ENCODE measurements at places on chromosomes 3 and 15. TPM values are rescaled to one million over a fixed set of nuclear protein-coding genes. Genes with fewer than 3 reads are reported as not detected.
A peak's percentile ranks its signal among the peaks of the same experiment; 100 is the strongest.

DNA sequence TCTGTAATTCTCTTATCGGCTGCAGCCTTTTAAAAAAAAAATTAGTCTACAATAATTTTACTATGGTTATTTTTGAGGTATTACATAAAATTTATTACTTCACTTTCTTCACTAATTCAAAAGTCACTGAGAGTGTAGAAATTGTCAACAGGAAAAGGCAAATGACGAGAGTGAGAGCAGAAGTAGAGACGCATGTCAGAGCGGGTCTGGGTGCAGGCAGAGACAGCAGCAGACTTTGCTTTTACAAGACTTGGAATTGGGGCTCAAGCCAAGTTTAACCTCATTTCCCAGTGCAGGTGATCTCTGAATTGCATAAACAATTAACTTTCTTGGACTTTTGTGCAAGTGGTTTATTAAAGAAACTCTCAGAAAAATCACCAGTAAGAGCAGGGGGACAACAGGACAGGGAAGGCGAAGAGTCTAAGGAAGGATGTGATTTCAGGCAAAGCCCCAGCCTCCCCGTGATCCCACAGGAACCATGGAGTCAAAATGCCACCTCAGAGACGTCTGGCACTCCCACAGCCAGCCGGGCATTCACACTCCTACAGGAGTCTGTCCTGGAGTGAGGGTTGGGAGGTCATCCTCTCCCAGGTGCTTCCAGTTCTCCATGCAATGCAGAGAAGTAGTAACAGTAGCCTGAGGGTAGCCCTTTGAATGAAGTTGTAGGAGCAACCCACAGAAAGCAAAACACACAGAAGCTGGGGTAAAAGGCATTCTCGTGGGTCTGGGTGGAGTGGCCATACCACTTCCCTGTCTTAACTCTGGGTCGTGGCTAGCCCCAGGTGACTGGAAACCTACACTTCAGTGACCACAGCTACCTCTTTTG lies 274.0 kb upstream of the TGFBR2 start:
- no peaks in the 10 kb centered on the region for H3K27me3 ChIP-seq
- H3K27ac ChIP-seq, result no peak overlapping the region
- H3K36me3 ChIP-seq, result no peaks in the 10 kb centered on the region
- H3K4me3 ChIP-seq, result no peak overlapping the region
- H3K4me1 ChIP-seq, result peaks cover 43% of the 10 kb centered on the region
- no peak for DNase-seq

- DNase-seq, result no peak
- no peak overlapping the region for H3K4me3 ChIP-seq
- no peaks in the 10 kb centered on the region for H3K4me1 ChIP-seq
- no peak overlapping the region for H3K27ac ChIP-seq
- H3K27me3 ChIP-seq, result no peaks in the 10 kb centered on the region
Measured at GRCh38 chr3:109177908-109178307, 41.4 kb downstream of the C3orf85 start.

GRCh38 chr3:53773611-53774368 lies 72.4 kb downstream of the CHDH start:
- H3K27ac ChIP-seq, result peak overlapping the region; percentile 60
- peaks cover 37% of the 10 kb centered on the region for H3K4me1 ChIP-seq
- H3K27me3 ChIP-seq, result no peaks in the 10 kb centered on the region
- peak; percentile 95 for DNase-seq
- H3K36me3 ChIP-seq, result no peaks in the 10 kb centered on the region
- H3K4me3 ChIP-seq, result no peak overlapping the region

DNA sequence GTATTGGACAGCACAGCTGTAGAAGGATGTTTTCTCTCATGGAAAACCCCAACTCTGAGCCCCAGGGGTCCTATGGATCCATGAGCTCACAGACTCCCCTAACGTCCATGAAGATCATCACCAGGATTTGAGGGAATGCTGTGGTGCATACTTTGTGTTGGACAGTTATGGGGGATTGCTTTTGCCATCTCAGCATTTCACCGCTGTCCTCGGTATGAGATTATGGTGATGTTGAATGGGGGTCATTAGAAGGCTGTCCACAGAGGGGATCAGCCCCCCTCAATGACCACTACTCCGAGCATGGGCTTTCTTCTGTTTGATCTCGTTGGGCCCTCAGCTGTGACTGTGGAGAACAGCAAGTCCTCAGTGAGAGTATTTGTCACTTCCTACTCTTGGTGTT lies 255.2 kb upstream of the CTDSPL start:
- H3K4me1 ChIP-seq, result no peaks in the 10 kb centered on the region
- H3K27ac ChIP-seq, result no peak overlapping the region
- no peak overlapping the region for H3K4me3 ChIP-seq
- H3K36me3 ChIP-seq, result no peaks in the 10 kb centered on the region
- no peaks in the 10 kb centered on the region for H3K27me3 ChIP-seq

GRCh38 chr3:41175365-41175764 lies 23.9 kb upstream of the CTNNB1 start:
- no peaks in the 10 kb centered on the region for H3K4me1 ChIP-seq
- DNase-seq, result peak; percentile 11
- H3K27me3 ChIP-seq, result peaks cover 24% of the 10 kb centered on the region

DNA sequence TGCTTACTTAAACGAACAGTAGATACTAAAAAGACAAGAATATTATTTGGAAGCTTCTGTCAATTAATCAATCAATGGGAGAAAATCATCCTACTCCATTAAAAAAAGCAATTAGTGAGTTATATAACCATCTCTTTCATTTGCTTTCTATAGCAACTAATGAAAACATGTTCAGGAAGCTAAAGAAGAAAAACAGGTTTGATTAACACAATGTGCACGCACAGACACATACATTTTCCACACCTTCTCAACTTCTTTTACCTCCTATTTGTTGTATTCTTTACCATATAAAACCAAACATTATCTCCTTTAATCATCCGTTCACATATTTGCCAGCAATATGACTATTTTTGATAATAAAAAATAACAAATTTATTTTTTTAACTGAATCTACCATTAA lies 111.3 kb downstream of the GBE1 start:
- no peaks in the 10 kb centered on the region for H3K27me3 ChIP-seq
- no peaks in the 10 kb centered on the region for H3K4me1 ChIP-seq
- H3K27ac ChIP-seq, result no peak overlapping the region
- H3K4me3 ChIP-seq, result no peak overlapping the region
- no peak for DNase-seq

GRCh38 chr3:50671331-50671730 lies 3.4 kb upstream of the DOCK3 start:
- H3K27me3 ChIP-seq, result peaks cover 22% of the 10 kb centered on the region
- peaks cover 25% of the 10 kb centered on the region for H3K4me1 ChIP-seq
- no peak overlapping the region for H3K4me3 ChIP-seq
- H3K27ac ChIP-seq, result peak overlapping the region; percentile 34

- H3K4me1 ChIP-seq, result no peaks in the 10 kb centered on the region
- no peak overlapping the region for H3K27ac ChIP-seq
- peaks cover 46% of the 10 kb centered on the region for H3K27me3 ChIP-seq
- no peak overlapping the region for H3K4me3 ChIP-seq
Measured at GRCh38 chr3:42247576-42248027, 18.4 kb downstream of the CCK start.

DNA sequence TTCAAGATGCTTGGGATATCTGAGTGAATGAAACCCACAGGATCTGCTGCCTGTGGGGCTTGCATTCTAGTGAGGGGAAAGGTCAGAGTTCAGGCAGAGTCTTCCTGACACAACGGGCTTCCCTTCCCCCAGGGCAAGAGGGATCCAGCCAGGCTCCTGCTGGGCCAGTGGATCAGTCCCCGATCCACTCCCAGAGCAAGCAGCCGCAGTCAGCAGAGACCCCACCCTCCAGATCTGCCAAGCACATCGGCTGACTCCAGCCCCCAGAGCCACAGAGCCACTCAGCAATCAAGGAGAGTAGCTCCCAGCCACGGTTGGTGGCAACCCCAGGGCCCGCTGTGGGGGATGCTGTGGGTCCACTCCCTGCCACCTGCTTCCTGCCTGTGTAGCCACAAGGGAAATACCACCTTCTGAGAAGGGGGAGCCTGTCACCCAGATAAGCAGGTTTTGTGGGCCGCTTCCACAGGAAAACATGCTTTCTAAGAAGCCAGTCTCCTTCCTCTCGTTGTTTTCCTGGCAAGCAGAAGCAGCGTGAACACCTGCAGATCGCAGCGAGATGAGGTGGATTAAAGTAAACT lies 44.9 kb downstream of the CPN2 start:
- peaks cover 12% of the 10 kb centered on the region for H3K27me3 ChIP-seq
- H3K4me3 ChIP-seq, result no peak overlapping the region
- DNase-seq, result no peak
- no peak overlapping the region for H3K27ac ChIP-seq
- H3K4me1 ChIP-seq, result no peaks in the 10 kb centered on the region
- no peaks in the 10 kb centered on the region for H3K36me3 ChIP-seq

- H3K4me3 ChIP-seq, result no peak overlapping the region
- no peak overlapping the region for H3K27ac ChIP-seq
- no peak for DNase-seq
- H3K36me3 ChIP-seq, result no peaks in the 10 kb centered on the region
- H3K27me3 ChIP-seq, result no peaks in the 10 kb centered on the region
Measured at GRCh38 chr3:71964170-71964569, 179.2 kb upstream of the PROK2 start.

GRCh38 chr3:10841100-10841499 lies 25.1 kb downstream of the SLC6A11 start:
- no peak overlapping the region for H3K4me3 ChIP-seq
- H3K27me3 ChIP-seq, result peaks cover 6% of the 10 kb centered on the region
- no peaks in the 10 kb centered on the region for H3K4me1 ChIP-seq

DNA sequence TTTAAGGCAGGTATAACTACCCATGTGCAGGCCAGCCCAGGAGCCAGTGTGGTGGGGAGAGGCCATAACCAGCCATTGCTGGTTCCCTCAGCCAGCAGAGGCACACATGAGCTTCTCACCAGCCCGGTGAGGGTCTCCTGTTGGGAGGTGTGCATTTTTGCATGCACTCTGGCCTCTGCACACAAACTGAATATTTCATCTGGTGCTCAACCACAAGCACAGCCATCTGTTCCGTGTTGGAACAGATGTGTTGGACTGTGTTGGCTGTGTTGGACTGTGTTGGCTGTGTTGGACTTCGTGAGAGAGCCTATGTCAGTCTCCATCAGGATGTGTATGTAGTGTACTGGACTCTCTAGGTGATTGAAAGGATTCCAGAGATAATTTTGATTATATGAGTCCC lies 67.2 kb downstream of the RPL39L start:
- no peak for DNase-seq
- H3K27me3 ChIP-seq, result no peaks in the 10 kb centered on the region
- no peak overlapping the region for H3K27ac ChIP-seq
- no peak overlapping the region for H3K4me3 ChIP-seq

DNA sequence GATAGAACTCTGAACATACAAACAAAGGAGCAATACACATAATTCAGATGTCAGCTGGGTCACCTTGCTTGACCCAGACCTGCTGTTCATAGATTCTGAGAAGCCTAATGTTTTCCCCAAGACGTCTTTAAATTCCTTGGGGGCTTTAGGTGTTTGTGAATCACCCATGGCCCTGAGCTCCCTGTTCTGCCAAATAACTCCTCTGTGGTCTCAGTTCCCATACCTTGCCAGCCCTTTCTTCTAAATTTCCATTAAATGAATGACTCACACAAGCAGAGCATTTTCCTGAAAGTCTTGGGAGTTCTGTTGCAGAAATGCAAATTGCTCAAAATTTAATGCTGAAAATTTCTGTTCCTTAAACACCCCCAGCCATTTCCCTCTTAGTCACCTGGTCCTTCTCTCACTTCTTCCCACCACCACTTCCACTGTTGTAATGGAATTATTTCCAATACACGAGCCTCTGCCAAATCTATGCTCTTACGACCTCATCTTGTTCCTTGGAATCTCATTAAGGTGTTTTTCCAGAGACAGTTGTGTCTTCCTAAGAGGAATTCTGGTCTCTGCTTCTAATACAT lies 33.4 kb upstream of the PSMD6 start:
- H3K4me1 ChIP-seq, result peaks cover 11% of the 10 kb centered on the region
- DNase-seq, result peak; percentile 60

DNA sequence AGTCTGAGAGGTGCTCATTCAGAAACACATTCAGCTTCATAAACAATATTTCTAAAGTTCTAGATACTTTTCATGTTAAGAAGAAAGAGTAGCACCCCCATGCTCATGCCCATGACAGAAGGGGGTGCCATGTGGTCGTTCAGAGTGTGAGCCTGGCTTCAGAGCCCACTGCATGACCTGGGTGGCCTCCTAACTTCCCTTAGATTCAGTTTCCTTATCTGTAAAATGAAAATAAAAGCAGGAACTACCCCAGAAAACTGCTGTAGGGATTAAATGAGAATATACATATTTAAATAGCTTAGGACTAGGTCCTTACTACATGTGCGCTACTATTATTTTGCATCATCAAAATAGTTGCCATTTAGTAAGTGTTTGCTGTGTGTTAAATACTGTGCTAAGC lies 69.2 kb downstream of the ABHD5 start:
- peak overlapping the region; percentile 73 for H3K27ac ChIP-seq
- no peaks in the 10 kb centered on the region for H3K36me3 ChIP-seq
- H3K4me1 ChIP-seq, result peaks cover 51% of the 10 kb centered on the region
- no peaks in the 10 kb centered on the region for H3K27me3 ChIP-seq

DNA sequence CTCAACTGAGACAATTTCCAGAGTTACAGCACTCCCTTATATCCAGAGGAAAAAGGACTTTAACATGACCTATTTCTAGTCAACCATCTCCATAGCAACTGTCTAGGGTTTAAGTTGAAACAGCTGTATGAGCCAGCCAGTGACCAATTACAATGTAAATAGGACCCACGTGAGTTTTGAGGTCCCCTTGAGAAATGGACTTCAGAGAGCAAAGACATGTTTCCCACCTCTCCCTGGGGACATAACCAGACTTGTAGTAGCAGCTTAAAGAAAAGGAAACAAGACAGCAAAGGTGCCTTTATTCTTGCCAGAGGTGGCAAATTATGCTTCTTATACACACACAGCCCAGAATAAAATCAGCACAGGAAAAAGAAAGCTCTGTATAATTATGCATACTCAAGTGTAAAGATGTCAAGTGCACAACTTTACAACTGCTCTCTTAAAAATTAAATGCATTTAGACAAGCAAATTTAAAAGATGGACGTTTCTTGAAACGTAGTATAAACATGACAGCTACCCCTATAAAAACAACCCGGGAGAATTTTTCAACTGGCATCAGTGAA lies 40.2 kb downstream of the SUMF1 start:
- H3K4me3 ChIP-seq, result no peak overlapping the region
- peak; percentile 93 for DNase-seq
- H3K27ac ChIP-seq, result peak overlapping the region; percentile 55

GRCh38 chr3:189071446-189071845 lies 100.3 kb upstream of the TPRG1 start:
- H3K27me3 ChIP-seq, result no peaks in the 10 kb centered on the region
- DNase-seq, result no peak
- no peak overlapping the region for H3K27ac ChIP-seq
- no peaks in the 10 kb centered on the region for H3K4me1 ChIP-seq
- no peak overlapping the region for H3K4me3 ChIP-seq

- H3K27me3 ChIP-seq, result no peaks in the 10 kb centered on the region
- H3K36me3 ChIP-seq, result peaks cover 3% of the 10 kb centered on the region
- no peak for DNase-seq
- peaks cover 71% of the 10 kb centered on the region for H3K4me1 ChIP-seq
Measured at GRCh38 chr3:58387650-58388546, 45.7 kb downstream of the PDHB start.

The SERPINI2 gene
- total RNA-seq, result not detected

The C3orf49 gene
- not detected for total RNA-seq

The ITIH1 gene
- not detected for total RNA-seq

The PLA2G4D gene
- total RNA-seq, result not detected

The CCDC191 gene
- 2.4 TPM for total RNA-seq

The HIGD2B gene
- not detected for total RNA-seq

The GOLGA6B gene
- not detected for total RNA-seq

The TLR9 gene
- not detected for total RNA-seq

The GOLGA8S gene
- total RNA-seq, result 0.13 TPM

The PEX5L gene
- not detected for total RNA-seq

The DTX3L gene
- total RNA-seq, result 12.9 TPM

The FEM1B gene
- total RNA-seq, result 36.2 TPM
